Activated CD4-positive, alpha-beta T cell treated with anti-CD3 and anti-CD28 coated beads, Interleukin-2, amount 10 ng/mL, durations not matched to agents 7 days and 5 days (primary cell): ENCODE measurements at places on chromosomes 4 and X.

DNA sequence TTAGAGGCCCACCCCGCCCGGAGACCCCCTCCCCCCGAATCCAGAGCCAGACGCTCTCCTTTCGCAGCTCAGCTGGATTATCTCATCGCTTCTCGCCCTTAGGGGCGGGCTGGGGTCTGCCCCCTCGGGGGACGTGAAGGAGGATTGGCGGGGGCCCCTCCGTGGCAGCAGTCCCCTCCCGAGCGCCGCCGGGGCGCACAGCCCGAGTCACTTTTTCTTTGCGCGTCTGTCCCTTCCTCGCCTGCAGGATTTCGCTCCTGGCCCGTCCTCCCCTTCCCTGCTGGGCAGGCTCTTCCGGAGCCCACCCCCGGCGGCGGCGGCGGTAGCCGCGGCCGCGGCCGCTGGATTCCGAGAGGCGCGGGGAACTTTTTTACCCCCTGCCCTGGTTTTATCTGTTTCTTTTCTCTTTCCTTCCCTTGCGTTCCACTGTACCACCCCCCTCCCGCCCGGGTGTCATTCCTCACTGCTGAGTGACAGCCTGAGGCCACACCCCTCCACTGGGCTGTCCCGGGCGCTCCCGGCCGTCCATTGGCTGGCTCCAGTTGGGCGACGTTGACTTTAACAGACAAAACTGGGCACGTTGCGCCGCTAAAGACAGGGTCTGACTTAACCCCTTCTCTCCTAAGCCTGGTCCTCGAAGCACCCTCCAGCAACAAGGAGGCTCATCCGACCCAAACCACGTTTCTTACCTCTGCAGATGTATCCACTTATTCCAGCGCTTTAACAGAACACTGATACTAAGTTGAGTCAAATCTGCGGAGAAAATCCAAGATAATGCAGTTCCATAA lies 492 bp upstream of the NKX3-2 start:
- DNase-seq = no peak

GRCh38 chr4:64727960-64728359 lies 318.7 kb upstream of the TECRL start:
- no peak for DNase-seq

GRCh38 chrX:275967-276580 lies 5.1 kb upstream of the PLCXD1 start:
- DNase-seq = peak; percentile 38

- no peak for DNase-seq
These were observed 106.8 kb downstream of the HDAC8 start for GRCh38 chrX:72465889-72466288.

DNA sequence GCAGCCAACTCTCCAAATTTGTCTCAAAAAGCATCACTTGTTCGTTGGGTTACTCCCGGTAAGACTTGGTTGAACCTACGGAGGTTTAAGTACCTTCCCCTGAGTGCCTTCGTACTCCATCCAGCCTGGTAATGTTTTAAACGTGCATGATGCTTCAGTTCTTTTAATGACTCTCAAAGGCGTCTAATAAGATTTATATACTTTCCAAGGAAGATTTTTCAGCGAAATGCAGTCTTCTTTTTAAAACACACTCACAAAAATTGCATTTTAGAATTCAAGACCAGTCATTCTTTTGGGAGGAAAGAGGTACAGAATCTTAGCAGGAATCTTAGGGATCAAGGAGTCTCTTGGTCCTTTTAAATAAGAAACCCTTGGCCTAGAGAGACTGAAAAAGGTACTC lies 430 bp upstream of the TRPC3 start:
- no peak for DNase-seq
